Caudate nucleus (tissue), 63 donors: ENCODE measurements at places on chromosomes 2 and 18.

- DNase-seq, result no peak
Observed at GRCh38 chr2:190576573-190576972, 42.1 kb upstream of the NEMP2 start.

GRCh38 chr18:63283305-63284094 lies 36.1 kb downstream of the BCL2 start:
- no peak for DNase-seq

GRCh38 chr18:73283032-73283431 lies 415.2 kb upstream of the NETO1 start:
- no peak for DNase-seq

GRCh38 chr2:173858291-173858731 lies 106.9 kb downstream of the SP3 start:
- DNase-seq, result no peak

- DNase-seq, result no peak
Observed at GRCh38 chr2:191122638-191123294, 28.0 kb downstream of the STAT4 start.

GRCh38 chr2:139165041-139165440 lies 384.9 kb upstream of the NXPH2 start:
- DNase-seq, result no peak

DNA sequence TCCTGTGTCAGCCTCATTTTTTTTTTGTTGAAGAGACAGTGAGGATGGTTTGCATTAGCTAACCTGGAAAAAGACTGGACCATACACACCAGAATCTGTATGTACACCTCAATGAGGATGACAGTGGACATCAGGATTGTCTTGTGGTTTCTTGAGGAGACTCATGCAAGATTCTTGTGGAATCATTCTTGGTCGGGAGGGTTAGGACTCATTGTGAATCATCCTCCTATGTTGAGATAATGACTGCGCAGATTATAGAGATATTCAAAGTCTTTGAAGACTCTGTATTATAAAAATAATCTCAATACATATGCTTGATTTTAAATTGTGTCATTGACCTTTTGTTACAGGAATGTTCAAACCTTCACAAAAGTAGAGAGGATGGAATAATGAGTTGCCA lies 49.1 kb upstream of the DOCK10 start:
- DNase-seq, result no peak

DNA sequence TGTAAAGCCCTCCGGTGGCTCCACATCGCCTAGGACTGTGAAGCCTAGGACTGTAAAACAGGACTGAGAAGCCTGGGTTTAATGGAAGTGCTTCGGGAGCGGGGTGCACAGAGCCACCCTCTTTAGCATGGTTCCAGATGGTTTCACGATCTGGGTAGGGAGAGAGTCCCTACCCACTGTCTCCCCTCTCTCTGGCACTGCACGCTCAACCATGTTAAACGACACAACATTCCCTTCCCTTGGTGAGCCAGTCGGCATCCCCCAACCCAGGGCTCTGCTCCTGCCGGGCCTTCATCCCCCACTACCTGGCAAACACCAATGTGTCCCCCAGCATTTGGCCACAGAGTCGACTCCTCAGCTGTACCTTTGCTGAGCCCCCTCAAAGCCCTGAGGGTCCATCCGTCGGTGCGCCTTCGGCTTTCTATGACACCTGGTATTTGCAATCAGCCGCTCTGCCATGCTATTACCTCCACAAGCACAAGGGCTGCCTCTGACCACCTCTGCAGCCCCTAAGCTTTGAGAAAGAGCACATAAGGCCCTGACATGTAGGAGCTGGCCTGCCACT lies 1.1 kb downstream of the COPS9 start:
- DNase-seq, result no peak

DNA sequence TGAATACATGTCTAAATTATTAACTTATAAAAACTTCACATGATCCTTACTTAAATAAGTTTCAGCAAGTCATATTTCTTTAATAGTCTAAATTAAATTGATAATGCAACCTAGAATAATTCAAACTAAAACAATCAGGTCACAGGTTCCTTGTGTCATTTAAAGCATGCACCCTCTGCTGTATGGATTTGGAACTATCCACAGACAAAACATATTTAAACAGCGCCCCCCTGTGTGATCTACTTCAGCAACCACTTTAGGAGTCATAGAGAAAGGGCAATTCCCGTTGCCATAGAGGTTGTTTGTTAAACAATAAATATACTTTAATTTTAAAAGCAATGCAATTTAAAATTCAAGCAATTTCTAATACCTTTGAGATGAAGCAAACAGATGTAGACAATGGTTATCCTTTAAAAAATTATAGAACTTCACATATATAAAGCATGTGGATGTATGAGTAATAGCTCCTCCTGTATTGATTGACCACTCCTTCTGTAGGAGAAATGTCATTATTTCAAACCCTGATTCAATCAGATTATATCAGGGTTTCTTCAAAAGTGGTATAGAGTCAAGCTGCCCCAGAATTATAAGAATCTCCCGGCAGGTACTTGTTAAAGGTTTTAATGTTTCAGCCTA lies 21.2 kb downstream of the GRB14 start:
- no peak for DNase-seq

GRCh38 chr2:20588918-20589871 lies 61.7 kb downstream of the HS1BP3 start:
- no peak for DNase-seq

DNA sequence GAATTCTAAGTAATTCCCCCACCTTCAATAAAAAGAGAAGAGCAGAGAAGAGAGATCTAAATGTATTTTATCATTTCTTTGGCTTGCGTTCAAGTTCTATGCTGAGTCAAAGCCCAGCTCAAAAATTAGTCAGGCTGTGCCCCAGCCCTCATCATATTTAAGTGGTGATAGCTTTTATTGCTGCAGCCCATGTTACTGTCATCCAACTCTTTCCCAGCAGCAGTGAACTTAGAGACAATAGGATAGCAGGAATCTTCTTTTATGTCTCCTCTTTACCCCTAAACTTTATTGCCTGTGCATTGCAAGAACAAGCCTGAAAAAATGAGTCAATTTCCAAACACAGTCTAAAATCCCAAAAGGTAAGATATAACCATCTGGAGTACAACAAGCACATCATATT lies 1599.3 kb upstream of the PIK3C3 start:
- no peak for DNase-seq

DNA sequence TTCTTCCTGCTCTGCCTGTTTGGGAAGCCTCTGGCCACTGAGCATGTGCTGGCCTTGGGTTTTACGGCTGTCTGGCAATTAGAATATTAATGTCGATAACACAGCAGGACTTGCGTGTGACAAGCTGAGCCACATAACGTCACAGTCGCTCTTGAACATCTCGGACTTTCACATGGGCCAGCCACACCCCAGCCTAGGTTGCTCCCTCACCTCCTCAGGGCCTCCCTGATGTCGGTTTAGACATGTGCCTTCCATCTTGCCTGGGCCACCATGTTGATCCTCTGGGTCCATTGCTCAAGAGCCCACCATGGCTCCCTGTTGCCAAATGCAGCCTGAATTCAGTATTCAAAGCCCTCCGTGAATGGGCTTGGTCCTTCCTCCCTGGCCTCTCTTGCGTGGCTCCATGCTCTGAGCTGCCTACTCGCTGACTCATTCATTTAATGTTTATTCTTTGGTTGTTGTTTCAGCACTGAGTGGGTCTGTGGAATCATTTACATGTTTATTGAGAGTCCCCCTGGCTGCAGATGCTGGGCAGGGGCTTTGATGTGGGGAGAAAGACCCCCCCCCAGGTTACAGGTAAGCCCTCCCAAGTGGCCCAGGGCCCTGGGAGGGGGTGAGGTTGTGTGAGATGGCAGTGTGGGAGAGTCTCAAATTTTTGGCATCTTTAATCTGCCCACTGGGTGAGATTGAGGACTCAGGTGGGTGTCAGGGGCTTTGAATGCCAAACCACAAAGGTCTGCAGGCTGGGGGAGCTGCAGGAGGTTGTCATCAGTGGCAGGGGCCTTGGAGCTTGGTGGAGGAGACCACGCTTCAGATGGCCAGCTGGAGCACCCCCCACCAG lies 62.0 kb downstream of the ODC1 start:
- no peak for DNase-seq

DNA sequence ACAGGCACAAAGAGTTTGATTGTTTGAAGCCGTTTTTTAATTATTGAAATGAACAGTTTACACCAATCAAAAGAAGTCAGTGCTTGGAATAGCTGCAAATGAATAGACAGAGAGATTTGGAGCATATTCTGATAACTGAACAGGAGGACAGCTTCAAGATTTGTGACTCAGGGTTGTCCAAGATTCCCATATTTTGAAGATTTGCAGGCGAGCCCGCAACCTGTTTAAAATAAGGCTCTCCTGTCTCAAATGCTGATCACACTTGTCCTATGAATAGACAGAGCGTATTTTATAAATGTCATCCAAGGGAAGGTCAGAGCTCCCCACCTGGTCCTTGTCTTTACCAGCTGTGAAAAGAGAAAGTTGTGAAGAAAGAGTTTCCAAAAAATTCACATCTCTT lies 198.7 kb downstream of the RNF144A start:
- no peak for DNase-seq
